Adrenal gland (tissue), 19 donors: ENCODE measurements at places on chromosomes 2 and 18. TPM values are rescaled to one million over a fixed set of nuclear protein-coding genes. Genes with fewer than 3 reads are reported as not detected.

DNA sequence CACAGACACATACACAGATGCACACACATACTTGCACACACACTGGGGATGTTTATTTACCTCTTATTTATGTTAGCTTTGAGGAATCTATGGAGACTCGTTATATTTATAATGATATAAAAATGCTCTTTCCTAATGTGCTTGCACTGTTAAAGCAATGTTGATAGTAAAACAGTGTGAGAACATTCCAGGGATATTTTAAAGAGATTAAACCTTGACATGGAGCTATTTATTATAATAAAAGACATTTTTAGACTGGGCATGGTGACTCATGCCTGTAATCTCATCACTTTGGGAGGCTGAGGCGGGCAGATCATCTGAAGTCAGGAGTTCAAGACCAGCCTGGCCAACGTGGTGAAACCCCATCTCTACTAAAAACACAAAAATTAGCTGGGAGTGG is 557.3 kb upstream of the ZNF804A start:
- no peak for DNase-seq

GRCh38 chr2:120245520-120246332 is 6.9 kb upstream of the RALB start:
- DNase-seq = peak; percentile 88

Gene ECEL1
- polyA plus RNA-seq = 9.6 TPM

Gene NOSTRIN
- 49.9 TPM for polyA plus RNA-seq

Gene COL4A3
- polyA plus RNA-seq = 4.3 TPM
